ENCODE measurements at places on chromosomes 1 and 21.

DNA sequence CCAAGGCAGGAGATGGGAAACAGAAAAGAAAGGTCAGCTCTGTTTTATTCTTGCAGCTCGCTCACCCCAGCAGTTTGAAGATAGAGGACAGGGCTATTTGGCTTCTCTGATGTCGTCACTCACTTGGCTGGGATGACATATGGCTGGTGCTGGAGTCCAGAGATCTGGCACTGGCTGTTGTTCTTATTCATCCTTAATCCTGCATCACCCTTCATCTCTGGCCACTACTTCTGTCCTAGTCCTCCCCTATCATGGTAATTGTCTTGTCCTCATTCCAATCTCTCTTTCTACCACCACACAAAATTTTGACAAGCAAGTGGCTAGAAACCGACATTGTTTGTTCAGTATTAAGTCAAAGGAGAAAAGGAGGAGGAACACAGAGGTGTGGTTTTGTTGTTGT lies 103.8 kb upstream of the PDE4B start:
- DNase-seq: no peak

DNA sequence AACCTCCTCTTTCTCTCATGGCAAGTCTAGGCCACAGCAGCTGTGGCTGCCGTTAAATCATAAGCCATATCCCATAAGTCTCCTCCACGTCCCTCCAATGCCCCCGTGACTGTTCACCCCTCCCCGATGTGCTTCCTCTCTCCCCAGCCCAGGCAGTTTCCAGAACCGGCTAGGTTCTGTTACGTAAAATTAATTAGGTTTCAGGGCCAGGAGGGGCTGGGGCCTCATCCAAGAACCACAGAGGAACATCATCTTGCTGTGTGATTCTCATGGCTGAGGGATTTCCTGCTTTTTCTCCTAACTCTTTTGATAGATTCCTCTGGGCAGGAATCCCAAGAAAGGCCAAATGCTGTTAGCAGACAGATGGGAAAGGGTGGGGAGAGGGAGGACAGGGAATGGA lies 141.8 kb upstream of the AJAP1 start:
- no peak for DNase-seq

GRCh38 chr21:34691390-34692032 lies 22.7 kb downstream of the CLIC6 start:
- DNase-seq: no peak

GRCh38 chr1:228801068-228801467 lies 65.8 kb downstream of the RHOU start:
- DNase-seq: no peak

- DNase-seq: no peak
These were observed 197.1 kb downstream of the AJAP1 start for GRCh38 chr1:4851385-4852065.

DNA sequence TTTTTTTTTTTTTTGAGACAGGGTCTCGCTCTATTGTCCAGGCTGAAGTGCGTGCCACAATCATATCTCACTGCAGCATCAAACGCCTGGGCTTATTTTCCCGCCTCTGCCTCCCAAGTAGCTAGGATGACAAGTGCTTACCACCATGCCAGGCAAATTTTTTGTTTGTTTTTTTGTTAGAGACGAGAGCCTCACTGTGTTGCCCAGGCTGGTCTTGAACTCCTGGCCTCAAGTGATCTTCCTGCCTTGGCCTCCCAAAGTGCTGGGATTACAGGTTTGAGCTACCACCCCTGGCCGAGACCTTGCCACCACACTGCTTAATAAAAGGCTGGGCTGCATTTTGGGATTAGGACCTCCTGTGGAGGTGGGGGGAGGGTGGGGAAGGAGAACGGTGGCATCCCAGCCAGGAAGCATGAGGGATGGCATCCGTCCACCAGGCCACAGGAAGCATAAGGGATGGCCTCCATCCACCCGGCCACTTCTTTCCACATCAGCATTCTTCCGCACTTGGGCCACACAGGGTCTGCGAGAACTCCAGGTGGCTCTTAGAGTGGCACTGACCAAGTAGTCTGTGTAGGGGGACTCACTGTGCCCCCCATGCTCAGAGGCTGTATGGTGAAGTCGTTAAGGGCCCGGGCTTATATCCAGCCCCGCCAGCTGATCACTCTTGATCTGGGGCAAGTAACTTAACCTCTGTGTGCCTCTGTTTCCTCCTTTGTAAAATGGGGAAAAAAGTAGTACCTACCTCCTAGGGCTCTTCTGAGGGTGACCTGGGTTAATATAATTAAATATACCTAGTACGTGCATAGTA lies 75.0 kb downstream of the GALNT2 start:
- no peak for DNase-seq

DNA sequence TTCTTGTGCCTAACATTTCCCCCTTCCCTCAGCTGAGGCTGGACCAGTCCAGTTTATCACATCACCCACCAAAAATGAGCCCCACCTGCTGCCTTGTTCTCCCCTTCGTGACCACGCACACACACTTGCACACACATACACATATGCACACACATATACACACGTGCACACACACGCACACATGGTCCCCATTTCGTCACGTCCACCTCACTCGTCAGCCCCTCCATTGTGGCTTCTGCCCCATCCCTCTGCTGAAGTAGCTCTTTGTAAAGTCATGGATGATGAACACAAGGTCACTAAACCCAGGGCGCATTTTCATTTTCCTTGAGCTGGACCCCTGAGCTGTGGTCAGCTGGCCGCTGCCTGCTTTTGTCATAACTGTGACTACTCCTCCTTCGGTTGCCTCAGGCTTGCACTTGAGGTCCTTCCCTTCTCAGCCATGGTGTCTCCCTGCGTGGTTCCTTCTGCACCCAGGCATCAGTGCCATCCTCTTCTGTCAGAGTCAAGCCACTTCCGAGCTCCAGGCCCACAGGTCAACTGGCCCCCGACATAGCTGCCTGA lies 93.8 kb downstream of the SYT2 start:
- no peak for DNase-seq

DNA sequence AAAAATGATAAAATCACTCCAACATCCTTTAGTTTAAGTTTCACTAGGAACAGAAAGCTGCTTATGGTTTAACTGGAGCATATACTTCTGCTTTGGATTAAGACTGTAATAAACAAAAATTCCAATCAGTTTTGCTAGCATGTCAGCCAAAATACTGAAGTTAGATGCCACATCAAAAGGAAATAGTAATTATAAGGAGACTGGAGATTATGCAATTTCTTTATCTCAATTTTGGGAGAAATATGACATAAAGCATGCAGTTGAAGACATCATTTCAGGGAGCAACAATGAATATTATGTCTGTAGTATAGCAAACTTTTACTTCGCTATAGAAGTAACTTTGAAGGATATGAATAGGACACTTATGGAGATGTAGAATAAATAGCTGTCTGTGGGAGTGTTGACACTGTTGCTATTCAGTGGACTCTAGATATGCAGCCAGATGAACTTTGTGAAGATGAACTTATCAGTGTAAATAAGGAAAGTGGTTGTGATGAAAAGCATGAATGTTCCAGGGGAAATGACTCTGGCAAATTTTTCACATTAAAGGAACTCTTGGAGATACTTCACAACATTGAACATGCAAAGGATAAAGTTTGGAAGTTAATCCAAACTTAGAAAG lies 107.8 kb downstream of the RABGAP1L start:
- DNase-seq: no peak

- DNase-seq: peak; percentile 58
These were observed 3.9 kb upstream of the DENND2D start for GRCh38 chr1:111204201-111204982.

DNA sequence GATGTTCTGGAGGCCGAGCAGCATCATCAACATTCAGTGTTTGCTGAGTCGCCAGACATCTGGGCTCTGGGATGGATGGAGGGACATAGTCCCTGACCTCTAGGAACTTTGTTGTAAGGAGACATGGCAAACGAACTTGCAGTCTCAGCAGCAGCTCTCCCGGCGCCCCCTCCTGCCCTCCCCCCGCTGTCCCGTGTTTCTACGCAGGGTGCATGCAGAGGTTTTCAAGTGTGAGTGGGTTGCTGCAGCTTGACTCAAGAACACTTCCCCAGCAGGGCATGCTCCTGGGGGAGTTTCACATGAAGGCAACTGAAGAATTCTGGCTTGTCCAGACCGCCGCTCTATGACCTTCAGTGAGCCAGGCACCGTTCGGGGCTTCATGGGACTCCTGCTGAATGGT lies 121.9 kb downstream of the CAMTA1 start:
- no peak for DNase-seq

GRCh38 chr1:82423174-82423815 lies 622.6 kb downstream of the ADGRL2 start:
- no peak for DNase-seq

DNA sequence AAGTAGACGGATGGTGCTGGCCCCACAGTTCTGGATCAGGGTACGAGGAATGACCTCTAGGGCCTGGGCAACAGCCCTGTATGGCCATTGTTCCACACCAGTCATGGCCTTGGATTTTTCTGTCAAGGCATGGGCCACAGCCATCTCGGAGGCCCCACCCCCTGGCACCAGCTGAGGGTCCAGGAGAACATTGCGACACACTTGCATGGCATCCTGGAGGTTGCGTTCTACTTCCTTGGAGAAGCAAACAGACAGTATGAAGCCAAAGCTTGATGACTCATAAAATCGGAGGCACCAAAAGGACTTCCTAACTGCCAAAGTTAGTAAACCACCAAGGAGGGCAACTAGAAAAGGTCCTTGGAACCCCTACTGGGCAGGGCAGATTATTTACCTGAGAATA lies 11.9 kb upstream of the VHLL start:
- DNase-seq: no peak

- DNase-seq: no peak
These were observed 16.8 kb downstream of the ERRFI1 start for GRCh38 chr1:8009043-8010002.

DNA sequence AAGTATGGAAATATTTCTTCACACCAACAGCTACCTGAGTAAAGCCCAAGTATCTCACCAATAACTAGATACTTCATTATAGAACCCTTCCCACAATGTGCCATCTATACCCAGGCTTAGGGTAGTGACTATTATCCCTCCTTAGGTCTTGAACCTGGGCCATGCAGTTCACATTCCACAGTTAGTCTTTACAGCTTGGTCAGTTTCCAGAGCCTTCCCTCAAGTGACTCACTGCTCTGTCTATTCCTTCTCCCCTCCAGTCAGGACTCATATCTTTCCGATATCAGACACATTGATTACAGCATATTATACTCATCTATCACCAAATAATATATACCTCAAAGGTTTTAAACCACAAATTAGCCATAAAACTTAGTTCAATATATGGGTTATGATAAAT lies 23.6 kb downstream of the VAMP4 start:
- DNase-seq: no peak

DNA sequence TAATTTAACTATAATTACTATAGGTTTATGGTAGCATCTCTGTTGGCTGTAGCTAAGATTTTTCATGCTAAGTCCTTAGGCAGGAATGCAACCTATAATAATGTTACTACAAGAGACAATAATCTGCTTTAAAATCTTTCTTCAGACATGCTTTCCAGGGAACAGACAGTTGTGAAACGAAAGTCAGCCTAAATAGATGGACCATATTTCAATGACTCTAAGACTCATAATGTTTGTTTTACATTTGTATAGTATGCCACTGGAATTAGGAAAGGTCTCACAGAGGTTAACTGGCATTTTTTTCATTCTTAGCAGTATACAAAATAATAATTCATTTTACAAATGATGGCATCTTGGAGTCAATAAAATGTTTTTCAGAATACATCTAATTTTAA lies 8.1 kb downstream of the RERE start:
- DNase-seq: no peak

DNA sequence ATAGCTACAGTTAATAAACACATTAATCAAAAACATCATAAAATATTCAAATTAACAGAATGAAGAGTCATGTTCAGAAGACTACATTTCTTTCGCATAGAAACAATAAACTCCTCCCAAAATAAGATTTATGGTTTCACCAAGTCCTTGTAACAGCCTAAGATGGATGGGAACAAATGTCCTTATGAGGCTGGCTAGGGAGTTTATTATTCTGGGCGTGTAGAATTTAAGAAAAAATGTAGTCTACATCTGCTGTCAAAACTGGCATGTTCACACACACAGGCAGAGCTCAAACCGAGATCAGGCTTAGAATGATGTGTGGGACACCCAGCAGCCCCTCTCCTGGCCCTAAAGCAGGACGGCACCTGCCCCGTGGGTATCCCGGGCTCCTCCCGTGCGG lies 101.1 kb downstream of the NPHP4 start:
- DNase-seq: no peak

GRCh38 chr1:204478172-204478899 lies 16.3 kb downstream of the PIK3C2B start:
- DNase-seq: no peak

DNA sequence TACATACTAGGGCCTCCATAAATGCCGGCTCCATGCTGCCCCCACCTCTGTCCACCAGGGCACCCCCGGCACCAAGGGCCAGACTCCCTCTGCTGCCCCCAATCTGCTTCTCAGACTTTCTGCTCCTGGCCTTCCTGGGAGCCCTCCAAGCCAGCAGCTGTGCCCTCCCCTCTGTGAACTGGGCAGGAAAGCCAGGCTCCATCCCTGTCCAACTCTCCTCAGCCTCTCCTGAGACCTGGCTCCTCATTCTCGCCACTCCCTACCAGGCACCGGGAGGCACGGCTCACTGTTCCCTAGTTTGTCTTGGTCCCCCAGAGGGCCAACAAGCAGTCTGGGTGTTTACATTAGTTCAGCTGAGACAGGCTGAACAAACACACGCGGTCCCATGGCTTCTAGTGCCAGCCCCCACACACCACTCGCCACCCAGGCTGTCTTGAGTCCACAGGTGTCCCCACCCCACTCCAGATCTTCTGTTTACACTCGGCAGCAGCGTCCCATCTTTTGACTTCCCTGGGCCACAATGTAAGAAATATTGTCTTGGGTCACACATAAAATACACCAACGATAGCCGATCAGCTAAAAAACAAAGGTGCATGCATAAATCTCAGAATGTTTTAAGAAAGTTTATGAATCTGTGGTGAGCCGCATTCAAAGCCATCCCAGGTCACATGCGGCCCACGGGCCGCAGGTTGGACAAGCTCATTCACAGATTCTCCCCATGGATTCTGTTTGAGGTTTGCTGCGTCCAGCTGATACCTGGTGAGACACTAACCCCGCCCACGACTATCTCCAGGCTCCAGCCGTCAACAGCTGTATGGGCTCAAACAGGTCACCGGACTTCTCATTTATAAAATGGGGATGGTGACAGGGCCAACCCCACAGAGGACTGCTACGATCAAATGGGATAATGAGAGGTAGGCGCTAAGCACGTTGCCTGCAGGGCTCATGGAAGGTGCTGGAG lies 29.5 kb upstream of the ECE1 start:
- DNase-seq: no peak

- DNase-seq: no peak
These were observed 340.9 kb downstream of the MATN1 start for GRCh38 chr1:30382496-30382895.

DNA sequence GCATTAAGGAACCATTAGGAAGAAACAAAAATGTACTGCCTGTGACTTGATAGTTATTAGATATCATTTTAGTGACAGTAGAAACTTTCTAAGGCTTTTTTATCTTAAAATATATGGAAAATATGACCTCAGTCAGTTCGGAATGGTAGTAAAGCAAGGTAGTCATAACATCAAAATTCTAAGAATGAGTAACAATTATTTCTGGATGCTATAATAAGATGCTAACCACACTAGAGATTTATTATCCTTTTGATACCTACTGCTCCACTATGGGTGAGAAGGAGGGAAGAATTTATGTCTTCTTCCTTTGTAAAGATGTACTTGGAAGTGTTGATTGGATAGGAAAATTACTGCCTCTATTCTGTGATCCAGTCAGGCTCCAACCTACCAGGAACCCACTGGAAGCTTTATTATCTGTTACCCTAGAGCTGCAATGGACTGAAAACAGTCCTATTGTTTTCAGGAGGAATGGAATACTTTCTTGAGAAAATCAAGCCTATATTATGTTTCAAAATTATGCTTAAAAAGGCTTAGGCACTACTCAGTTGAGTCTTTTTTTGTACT lies 8.8 kb downstream of the FMN2 start:
- DNase-seq: no peak

Data from stimulated activated CD8-positive, alpha-beta memory T cell treated with anti-CD3 and anti-CD28 coated beads, Interleukin-7, amount 100 ng/mL, for 1 hour (primary cell).